Activated T-cell treated with anti-CD3 and anti-CD28 coated beads, Interleukin-2, amount 50 U/mL, for 48 hours (primary cell): ENCODE measurements at places on chromosomes 13 and 19.

- no peak for DNase-seq
Observed at GRCh38 chr13:94548382-94548781, 47.6 kb downstream of the TGDS start.

- DNase-seq, result no peak
Observed at GRCh38 chr13:90049989-90050671, 1297.4 kb upstream of the MIR17HG start.

DNA sequence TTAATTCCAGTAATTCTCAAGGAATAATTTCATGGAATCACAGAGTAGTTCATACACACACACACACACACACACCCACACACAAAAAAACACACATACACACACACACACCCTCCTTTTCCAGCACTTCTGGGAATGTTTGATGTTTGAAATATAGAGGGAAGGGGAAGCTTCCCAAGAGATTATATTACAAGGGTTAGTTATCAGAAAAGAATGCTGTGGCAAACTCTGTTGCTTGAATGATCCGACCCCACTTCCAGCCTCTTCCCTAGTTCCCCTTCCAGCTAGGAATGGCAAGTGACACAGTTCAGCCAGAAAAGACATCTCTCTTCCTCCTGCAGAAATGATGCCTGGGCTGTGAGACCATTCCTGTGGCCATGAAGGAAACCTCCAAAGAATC, 49.9 kb downstream of the KCTD12 start:
- DNase-seq, result no peak

GRCh38 chr19:4414800-4415321, 12.4 kb downstream of the CHAF1A start:
- DNase-seq, result no peak

DNA sequence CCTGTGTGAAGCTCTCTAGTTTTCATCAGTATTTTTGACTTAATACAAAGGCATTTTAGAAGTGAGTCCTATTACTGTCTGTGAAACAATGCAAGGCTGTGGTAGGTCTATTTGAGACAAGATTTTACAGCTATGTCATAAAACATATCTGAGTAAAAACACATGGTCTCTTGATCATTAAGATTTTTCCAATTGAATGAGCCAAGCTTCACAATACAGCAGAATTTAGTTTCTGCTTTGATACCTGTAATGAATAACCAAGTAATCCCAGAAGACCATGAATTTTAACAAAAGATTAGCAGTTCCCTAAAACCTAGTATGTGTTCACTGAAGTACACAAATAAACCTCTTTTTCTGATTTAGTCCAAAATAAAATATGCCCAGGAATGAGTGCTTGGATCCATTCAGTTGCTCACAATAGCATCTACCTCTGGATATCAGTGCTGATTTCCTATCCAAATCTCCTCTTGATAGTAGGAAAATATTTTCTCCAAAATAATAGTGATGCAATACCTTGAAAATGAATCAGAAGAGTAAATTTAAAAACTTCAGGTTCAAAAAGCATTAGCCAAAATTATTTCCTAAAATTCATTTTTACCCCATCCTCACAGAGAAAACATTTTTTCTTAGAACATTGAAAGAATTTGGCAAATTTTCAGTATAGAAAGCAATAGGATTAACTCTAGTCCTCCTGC, 533.5 kb upstream of the SGCG start:
- DNase-seq, result no peak

DNA sequence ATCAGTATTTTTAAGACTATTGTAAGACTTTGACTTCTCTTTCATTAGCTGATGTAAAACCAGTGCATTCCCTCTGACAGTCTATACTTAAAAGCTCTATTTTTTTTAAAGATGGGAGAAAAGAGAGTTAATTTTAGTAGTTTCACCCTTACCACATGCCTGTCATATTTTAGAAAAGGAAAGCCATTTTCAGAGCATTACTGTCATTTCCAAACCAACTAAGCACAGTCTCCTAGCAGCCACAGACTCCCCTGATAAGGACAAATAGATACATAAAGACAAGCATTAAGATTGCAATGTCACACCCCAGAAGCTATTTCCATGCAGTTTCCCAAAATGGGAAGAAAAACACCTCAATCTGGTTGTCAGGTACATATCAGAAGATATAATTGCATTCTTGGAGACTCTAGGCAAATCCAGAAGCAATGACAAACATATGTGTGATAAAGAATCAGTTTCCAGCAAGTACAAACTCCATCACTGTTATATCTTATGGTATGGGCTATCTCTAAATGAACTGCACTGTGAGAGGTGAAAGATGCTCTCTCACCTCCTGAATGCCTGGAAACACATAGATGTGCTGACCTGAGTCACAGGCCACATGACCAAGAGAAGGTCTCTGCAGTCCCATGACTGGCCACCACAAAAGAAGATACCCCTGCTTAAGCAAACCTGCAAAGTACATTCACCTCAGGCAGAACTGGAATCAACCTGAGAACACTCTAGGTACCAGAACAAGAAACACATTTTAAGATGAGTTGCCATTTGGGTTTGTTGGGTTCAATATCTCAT, 303.3 kb downstream of the POU4F1 start:
- DNase-seq, result no peak

GRCh38 chr19:2223391-2223790, 12.7 kb downstream of the PLEKHJ1 start:
- no peak for DNase-seq

- DNase-seq, result peak; percentile 79
Observed at GRCh38 chr19:47518139-47518538, 3.3 kb upstream of the NAPA start.

- no peak for DNase-seq
Observed at GRCh38 chr13:48542138-48542537, 9.3 kb upstream of the RCBTB2 start.

DNA sequence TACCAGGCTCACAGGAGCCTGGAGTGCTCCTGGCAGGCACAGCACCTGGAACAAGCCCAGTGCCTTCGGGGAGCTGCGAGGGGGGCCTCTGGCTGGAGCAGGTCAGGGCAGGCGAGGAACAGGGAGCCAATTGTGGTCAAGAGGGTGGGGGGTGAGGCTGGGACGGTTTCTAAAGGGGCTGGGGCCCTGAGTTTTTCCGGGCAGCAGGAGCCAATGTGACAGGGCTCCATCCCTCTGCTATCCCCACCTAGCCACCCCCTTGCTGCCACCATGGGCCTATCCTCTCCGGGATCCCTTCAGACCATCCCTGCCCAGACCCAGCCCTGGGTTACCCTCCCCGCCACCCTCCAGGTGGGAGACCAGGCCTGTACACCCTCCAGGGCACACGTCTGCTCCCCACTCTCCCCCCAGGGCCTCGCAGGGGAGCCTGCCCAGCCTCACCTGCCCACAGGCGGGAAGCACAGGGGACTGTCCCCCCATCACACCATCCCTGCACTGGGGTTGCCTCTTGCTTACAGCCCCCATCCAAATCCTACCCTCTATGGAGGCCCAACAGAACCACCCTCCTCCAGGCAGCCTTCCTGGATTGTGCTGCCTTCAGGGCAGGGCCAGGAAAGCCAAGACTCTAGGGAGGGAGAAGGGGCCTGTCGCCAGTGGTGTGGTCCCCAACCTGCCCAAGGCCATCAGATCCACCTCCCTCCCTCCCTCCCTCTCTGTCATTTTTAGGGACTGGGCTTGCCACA, 121.0 kb downstream of the URI1 start:
- DNase-seq, result peak; percentile 6

DNA sequence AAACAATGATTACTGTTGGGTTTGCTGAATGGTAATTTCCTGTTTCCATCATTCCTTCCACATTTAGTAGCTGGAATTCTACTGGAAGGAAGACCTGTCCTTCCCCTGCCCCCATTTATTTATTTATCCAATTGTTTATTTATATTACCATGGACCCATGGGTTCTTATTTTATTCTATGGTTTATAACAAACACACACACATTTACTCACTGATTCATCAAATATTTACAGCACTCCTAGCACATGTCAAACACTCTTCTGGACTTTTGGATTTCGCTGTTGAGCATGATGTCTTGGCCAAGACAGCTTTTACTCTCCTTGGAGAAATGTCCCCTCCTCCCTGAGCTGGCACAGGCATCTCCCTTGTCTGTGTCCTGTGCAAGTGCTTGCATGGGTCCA, 227.8 kb upstream of the MAB21L1 start:
- DNase-seq, result no peak

DNA sequence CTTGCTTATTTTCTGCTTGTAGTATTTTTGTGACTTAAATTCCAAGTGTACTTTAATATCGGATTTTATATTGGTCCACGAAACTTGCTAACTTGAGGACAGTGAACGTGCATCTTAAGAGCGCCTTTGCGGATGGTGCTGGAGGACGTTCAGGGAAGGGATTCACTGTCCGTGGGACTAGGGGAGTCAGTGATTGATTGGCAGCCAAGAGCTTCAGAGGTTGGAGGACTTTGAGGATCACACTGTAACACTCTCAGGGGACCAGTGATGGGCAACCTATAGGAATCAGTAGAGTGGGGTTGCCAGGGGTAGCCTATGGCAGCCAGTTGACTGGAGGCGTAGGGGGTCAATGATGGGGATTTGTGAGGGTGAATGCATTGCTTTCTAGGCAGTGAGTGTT, 516 bp downstream of the ZNF175 start:
- no peak for DNase-seq

GRCh38 chr19:751501-752341, 809 bp downstream of the MISP start:
- DNase-seq, result no peak

- DNase-seq, result no peak
Observed at GRCh38 chr19:38919837-38920601, 8.0 kb upstream of the CCER2 start.

- no peak for DNase-seq
Observed at GRCh38 chr13:35832551-35832950, 298.6 kb downstream of the DCLK1 start.
